Thoracic aorta (tissue), 2 donors: ENCODE measurements at places on chromosomes 11 and 22. TPM values are rescaled to one million over a fixed set of nuclear protein-coding genes. Genes with fewer than 3 reads are reported as not detected.

DNA sequence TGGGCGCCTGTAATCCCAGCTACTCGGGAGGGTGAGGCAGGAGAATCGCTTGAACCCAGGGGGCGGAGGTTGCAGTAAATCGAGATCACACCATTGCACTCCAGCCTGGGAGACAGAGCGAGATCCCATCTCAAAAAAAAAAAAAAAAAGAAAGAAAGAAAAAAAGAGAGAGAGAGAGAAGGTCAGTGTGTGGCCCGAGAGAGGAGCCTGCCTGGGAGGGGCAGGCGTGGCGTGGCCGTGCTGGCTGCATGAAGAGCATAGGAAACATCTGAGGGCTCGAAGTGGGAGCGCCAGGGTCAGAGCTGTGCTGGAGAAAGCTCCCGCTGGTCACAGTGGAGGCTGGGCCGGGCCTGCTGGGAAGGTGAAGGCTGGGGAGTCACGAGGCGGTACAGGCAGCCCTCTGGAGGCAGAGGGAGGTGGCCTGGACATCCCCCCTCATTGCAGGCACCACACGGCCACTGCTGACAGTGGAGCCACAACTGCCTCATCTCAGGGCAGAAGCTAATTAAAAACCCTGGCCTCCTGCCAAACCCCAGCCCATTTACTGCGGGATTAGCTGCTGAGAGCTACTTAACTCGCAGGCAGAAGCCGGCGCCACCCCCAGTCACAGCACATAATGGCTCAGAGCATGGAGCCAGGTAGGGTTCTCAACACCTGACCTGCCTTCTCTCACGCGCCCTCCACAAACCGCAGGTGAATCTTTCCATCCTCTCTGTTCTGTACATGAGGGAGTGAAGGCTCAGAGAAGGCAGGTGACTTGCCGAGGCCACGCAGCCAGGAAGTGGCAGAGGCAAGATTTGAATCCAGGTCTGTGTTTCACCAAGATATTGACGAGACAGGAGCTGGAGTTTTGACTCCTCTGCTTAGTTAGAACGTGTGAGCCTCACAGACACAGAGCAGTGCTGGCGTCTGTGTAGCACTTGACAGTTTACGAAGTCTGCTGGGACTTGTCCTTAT, 32.6 kb downstream of the NFAM1 start:
- DNase-seq: no peak

OR5T1 gene
- total RNA-seq: not detected

SLC5A12 gene
- total RNA-seq: not detected

DNA sequence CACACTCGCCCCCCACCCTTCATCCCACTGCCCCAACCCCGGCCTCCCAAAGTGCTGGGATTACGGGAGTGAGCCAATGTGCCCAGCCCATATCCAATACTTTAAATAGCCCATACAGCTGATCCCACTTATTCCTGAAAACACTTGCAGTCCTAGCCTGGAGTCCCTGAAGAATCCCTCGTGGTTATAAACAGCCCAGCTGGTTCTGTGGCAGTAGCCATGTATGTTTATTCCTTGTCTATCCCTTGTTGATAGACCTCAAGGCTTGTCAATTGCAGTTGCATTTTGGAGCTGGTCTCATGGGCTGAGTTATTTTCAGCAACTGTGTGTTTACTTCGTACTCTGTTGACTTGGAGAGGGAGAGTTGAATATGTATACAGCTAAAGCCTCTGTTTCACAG, 21.5 kb upstream of the PAFAH1B2 start:
- DNase-seq: no peak

- no peak for DNase-seq
Measured at GRCh38 chr22:39527481-39527961, 5.0 kb downstream of the RPS19BP1 start.

- DNase-seq: no peak
Measured at GRCh38 chr11:108601150-108601549, 7.6 kb upstream of the EXPH5 start.

FLRT1 gene
- total RNA-seq: 0.41 TPM

- no peak for DNase-seq
Measured at GRCh38 chr11:46588131-46588530, 5.7 kb downstream of the AMBRA1 start.

DNA sequence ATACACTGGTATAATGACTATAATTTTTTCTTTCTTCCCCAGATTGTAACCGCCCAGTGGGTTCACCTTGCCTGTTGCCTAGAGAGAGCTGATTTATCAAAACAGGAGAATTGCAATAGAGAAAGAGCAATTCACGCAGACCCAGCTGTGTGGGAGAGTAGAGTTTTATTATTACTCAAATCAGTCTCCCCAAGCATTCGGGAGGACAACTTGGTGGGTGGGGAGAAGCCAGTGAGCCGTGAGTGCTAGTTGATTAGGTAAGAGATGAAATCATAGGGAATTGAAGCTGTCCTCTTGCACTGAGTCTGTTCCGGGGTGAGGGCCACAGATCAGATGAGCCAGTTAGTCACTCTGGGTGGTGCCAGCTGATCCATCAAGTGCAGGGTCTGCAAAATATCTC, 73.2 kb downstream of the SLC35F2 start:
- DNase-seq: no peak

C22orf15 gene
- not detected for total RNA-seq

GRCh38 chr11:96469776-96470175, 80.0 kb downstream of the JRKL start:
- no peak for DNase-seq

DNA sequence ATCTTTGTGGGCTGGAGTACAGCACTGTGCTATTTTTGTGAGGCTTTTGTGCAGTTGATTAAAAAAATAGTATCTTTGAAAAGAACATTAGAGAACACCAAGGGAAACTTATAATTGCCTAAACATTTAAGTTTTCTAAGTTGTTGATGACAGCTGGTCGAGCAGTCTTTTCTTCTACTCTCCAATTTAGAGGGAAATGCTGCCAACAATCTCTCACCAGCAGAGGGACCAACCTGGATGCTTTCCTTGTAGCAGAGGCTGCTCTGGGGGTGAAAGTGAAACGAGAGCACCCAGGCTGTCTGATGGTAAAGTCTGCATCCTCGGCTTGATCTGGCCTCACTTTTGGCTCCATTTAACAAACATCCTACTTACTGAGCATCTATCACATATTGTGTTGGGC, 1286.5 kb upstream of the TENM4 start:
- DNase-seq: no peak

GRCh38 chr11:3823303-3823702, 14.9 kb downstream of the PGAP2 start:
- DNase-seq: no peak

OR52E8 gene
- not detected for total RNA-seq

- no peak for DNase-seq
Measured at GRCh38 chr22:38540701-38541100, 29.3 kb downstream of the DMC1 start.

NXPE2 gene
- not detected for total RNA-seq

DNA sequence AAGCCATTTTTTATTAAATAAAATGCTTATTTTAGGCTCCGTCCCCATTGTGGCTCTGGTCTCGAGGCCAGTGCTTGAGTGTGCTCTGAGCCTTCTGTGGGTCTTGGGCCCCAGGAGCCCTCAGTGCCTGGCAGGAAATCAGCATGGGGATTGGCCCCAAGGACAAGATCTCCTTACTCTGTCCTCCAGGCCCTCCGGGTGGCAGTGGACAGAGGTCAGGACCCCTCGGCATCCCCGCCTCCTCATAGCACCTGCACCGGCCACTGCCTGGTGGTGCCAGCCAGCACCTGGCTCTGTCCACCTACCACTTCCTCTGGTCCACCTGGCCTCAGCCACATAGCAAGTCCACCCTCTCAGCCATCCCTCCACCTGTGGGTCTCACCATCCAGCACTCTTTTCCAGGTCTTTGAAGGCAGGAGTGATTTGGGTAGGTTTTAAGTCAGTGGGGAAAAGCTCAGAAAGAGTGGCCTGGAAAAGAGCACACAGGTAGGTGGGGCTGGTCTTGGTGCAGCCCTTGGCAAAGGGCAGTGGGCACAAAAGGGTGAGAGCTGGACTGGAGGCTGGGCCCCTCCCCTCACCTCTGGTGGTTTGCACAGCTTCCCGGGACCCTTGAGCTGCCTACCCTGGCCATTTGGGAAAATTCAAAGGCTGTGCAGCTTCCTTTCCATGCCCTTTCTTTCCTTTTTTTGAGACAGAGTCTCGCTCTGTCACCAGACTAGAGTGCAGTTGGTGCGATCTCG, 3.5 kb downstream of the CLDN5 start:
- DNase-seq: no peak

APOBEC3F gene
- 0.49 TPM for total RNA-seq

GRCh38 chr11:9247863-9248262, 17.3 kb downstream of the DENND5A start:
- DNase-seq: no peak

UCP3 gene
- total RNA-seq: 13.9 TPM

DNA sequence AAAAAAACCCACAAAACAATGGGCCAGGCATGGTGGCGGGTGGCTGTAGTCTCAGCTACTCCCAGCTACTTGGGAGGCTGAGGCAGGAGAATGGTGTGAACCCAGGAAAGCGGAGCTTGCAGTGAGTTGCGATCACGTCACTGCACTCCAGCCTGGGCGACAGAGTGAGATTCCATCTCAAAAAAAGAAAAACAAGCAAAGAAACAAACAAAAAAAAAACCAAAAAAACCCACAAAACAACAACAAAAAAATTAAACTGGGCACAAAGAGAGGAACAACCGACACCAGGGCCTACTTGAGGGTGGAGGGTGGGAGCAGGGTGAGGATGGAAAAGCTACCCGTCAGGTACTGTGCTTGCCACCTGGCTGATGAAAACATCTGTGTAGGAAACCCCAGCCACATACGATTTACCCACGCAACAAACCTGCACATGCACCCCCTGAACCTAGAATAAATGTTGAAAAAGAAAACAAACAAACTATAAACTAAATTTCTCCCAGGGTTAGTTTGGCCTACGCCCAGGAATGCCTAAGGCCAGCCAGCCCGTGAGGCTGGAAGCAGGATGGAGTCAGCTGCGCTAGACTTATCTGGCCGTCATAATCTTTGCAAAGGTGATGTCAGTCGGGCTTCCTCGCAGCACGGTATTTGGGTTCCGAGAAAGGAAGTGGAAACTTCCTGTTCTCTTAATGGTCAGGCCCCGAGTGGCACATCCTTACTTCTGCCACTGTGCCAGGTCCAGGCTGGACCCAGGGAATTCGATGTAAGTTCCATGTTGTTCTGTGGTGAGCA, 21.9 kb upstream of the CYB5R3 start:
- DNase-seq: no peak

GGTLC3 gene
- total RNA-seq: not detected

DNA sequence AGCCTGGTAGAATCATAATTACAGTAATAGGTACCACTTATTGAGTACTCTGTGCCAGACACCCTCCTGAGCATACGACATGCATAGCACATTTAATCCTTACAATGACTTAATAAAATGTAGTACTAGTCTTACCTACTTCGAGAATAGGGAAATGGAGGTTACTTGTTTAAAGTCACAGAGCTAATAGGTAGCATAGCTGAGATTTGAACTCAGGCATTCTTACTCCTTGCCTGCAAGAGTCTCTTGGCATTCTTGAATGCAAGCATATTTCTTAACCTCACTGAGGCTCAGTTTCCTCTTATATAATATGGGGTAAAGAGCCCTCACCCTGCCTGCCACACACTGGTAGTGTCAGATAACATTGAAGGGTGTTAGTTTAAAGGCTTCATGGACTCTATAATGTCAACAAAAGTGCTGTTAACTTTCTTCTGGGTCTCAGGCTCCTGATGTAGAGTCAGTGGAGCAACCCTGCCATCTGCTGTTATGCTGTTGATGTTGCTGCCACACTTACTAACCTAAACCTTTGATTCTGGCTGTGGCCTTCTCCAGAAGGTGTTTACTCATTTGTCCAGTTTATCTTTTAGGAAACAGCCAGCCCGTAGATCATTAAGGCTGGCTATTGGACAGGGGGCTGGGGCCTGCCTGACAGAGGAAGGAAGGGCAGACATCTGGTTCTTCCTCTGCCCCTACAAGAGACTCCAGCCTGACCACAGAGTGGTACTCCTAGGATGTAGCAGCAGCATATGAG, 18.9 kb downstream of the LIMK2 start:
- no peak for DNase-seq

DNA sequence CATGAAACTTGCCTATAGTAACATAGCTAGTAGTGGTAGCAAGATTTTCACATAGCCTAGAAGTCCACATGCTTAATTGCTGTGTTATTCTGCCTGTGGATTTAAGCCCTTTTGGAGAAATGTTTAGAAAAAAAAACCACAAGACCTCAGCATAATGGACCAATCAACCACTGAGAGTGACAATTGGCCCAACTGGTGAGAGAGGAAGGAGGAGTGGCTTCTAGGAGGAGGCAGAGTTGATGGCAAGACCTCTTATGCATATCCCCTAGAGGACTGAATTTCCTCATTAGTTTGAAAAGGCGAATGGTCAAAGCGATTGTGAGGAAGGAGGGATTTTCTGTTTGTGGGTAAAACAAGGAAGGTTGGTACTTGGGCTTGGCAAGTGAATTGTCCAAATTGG, 30.6 kb downstream of the NNMT start:
- no peak for DNase-seq

SERPINH1 gene
- total RNA-seq: 367 TPM

DNA sequence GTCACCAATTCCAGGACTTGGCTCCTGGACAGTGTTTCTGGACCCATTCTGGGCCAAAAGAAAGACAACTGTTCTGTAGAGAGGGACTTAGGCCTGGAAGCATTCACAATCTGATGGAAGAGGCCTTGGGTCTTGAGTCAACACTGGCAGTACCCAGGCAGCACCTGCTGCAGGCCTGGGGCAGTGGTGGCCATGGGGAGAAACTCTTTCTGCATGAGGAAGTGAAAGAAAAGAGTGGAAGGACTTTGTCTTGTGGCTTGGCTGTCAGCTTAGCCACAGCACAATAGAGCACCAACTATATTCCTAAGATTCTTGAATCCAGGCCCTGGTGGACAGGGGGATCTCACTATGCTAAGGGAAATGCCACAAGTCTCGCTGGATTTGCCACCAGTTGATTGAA, 70.6 kb downstream of the CTSC start:
- no peak for DNase-seq

- DNase-seq: no peak
Measured at GRCh38 chr11:117295438-117296137, 4.4 kb downstream of the BACE1-AS start.

- no peak for DNase-seq
Measured at GRCh38 chr11:124759266-124760204, 2.6 kb downstream of the ESAM start.

GRCh38 chr11:88359114-88359513, 21.6 kb upstream of the CTSC start:
- no peak for DNase-seq

GRCh38 chr11:73218830-73219215, 742 bp downstream of the P2RY2 start:
- no peak for DNase-seq

- DNase-seq: no peak
Measured at GRCh38 chr11:20337526-20338154, 25.9 kb upstream of the HTATIP2 start.

DNA sequence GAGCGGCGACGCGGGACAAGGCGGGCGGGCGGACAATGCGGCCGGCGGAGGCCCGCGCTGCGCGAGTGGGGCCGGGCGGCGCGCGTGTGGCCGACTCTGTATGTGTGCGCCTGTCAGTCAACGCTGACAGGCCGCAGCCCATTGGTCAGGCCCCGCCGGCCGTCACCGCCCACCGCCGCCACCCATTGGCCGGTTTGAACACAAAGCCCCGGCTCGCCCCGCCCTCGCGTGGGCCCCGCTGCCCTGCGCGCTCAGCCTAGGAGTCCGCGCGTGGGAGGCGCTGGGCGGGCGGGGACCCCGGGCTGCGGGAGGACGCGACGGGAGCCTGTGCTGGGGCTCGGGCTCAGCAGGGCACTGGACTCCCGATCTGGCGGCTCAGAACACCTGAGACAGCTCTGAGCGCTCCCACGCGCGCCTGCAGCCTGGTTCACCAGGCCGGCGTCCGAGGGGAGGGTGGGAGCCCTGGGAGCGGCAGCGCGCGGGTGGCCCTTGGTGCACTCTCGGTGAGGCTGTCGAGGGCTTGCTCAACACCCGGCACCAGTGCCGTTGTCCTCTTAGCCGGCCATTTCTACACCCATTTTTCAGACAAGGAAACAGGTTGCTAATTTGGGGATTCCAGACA, at the start of gene SUN2:
Gene SUN2 (minus strand): TSS at position 88 of the 622 bp plus-strand sequence. CDS start 3,370 bp downstream, outside the sequence.
- DNase-seq: peak; percentile 83
